ENCODE measurements at places on chromosomes 1 and 21.

DNA sequence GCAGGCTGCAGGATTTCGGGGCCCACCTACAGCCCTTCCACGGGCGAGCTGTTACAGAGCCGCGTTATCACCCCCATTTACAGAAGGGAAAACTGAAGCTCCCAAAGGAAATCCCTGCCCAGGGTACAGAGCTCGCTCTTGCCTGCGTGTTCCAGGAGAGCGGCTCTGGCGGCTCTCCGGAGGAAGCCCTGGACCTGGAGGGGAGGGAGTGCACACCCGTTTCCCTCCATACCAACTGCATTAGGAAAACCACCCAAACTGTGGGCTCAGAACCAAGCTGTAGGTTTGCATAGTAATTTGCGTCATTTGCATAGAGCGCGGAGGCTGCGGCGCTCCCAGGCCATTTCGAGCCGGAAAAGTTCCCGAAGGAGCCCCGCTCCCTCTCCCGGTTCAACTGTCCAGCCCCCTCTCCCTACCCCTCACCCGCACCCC is 24.7 kb upstream of the ADGRB2 start:
- peak; percentile 48 for DNase-seq

GRCh38 chr21:40797891-40798290 is 49.1 kb downstream of the DSCAM start:
- no peak for DNase-seq

DNA sequence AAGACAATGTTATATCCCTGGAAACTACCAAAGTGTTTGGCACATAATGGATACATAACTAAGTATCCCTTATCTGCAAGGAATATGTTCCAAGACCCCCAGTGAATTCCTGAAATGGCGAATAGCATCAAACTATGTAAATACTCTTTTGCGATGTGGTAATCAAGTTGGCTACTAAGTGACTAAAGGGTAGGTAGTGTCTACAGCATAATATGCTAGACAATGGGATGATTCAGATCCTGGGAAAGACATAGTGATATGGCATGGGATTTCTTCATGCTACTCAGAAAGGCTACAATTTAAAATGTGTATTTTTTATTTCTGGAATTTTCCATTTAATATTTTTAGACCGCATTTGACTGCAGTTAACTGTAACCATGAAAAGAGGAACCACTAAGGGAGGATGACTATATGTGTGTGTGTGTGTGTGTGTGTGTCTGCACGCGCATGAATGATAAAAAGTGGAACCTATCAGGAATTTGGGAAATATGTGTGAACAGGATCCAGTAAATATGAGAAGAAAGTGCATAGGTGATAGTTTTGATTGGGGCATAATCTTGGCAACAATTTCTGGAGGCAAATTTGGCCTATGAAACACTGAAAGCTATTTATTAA is 1899.9 kb downstream of the NCAM2 start:
- DNase-seq, result no peak

DNA sequence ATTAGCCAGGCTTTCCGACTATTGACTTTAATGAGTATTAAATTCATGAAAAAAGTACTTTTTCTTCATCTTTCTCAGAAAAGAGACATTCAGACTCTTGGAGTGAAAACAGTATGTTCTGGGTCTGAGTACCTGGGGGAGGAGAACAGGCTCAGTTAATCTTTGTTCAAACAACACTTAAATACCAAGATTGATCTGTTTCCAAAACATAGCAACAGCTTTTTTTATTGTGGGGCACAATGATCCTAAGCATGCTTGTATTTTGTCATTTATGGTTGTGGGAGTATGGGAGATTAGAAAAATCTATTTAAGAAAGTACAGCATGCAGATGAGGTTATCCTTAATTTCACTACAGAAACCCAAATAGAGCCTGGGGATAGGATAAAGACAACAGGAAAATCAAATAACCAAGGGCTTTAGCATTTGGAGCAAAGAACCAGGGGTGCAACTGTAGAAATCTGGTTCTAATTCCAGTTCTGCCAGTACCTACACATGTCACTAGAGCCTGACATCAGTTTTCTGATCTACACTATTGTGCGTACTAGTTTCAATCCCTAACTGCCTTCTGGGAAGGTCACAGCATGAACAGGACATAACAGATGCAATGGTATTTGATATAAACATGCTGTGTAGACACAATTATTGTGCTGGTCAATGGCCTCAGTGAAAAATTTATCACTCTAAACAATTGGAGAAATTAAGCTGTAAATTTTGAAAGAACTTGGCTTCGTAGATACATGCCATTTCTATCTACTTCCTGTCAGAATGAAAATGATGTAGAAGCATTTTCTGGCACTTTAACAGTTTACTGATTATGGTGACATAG is 91.2 kb downstream of the KCNK1 start:
- DNase-seq, result no peak

DNA sequence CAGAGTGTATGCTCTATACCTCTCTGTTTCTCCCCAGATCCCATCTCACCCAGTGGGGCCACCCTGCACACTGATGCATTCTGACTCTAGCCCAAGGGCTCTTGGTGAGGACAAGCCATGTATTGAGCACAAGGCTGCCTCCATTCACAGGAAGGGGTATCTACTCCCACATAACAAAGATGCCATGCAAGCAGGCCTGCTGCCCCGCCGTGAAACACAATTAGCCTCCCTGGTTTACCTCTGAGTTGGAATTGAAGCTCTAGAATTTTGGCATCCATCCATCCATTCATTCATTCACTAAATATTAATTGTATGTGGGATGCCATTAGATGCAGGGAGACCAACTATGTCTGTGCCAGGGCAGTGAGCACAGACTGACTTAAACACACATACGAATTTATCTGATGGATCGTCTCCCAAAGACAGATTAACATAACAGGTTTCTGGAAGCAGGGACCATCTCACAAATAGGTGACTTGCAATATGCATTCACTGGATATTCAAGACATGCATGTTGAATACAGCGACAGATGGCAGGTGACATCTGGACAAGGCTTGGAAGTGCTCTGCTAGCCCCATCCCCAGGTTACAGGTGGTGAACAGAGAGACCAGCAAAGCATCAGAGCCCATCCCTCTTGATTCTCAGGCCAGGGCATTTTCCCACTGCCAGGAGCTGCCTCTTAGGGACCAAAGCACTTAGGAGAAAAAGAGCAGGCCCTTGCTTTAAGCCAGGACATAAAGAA is 34.3 kb downstream of the TRABD2B start:
- no peak for DNase-seq

All from NCI-H446 treated with DMSO at 0.1 percent for 48 hours (cell line).